ENCODE measurements at places on chromosomes 2 and 18.

DNA sequence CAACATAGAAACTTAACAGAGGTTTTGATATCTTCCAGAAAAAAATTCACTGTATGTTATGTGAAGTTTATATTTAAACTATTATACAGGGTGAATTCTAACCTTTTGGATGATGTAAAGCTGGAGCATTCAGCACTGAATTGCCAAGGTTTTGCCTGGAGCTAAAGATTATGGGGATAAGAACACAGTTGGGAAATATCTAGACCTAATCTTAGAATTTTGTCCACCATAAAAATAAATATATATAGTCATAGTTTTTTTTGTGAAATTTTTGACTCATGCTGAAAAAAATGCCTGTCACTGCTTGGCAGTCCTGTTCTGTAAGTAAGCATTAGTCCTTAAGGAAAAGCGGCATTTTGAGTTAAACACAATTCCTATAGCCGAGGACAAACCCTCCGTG lies 339.3 kb upstream of the TMEFF2 start:
- DNase-seq, result no peak

DNA sequence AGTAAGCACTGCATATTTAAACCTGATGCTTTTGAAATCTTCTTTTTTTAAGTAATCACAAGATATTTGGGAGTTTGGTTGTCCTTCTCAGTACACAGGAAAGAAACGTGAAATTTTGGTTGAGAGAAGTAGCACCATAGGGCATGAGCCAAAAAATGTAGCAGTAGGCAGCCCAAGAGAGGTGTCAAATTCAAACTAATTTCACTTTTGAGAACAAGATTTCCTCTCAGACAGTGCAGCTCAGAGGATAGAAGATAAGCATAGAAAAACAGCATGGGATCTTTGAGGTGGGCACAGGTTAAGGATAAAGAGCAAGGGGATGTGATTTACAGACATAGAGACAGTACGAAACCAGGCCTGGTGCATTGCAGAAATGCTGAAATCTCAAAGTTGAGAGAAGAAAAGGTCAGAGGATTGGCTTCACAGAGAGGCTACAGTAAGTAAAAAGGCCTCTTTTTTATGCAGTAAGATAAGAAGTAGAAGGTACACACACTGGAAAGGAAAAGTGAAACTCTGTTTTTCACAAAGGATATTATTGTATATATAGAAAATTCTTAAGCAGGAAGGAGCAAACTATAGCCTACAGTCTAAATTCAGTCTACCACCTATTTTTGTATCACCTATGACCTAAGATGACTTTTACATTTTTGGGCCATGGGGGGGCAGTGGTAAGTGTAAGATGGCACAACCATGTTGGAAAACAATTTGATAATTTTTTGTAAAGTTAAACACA lies 89.8 kb downstream of the PKP4 start:
- no peak for DNase-seq

- DNase-seq, result no peak
These were observed 11.5 kb upstream of the SERPINB13 start for GRCh38 chr18:63575681-63576080.

DNA sequence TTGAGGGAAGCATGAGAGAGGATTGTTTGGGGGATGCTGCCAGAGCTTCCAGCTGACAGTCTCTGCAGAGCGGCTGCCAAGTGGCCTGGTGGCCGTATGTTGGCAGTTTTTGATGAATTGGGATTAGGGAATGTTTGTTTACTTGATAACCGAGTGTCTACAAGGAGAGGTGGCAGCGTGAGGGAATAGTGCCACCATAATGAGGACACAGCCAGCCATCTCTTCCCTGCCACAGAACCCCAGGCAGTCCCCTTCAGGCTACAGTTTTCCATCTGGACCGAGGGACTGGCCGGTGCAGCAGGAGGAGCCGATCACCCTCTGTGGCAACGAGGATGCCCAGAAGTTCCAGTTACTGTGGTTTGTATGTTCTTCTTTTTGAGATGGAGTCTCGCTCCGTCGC lies 55.2 kb downstream of the TRAPPC12 start:
- no peak for DNase-seq

- no peak for DNase-seq
These were observed 474.8 kb downstream of the METTL4 start for GRCh38 chr18:2096551-2096950.

DNA sequence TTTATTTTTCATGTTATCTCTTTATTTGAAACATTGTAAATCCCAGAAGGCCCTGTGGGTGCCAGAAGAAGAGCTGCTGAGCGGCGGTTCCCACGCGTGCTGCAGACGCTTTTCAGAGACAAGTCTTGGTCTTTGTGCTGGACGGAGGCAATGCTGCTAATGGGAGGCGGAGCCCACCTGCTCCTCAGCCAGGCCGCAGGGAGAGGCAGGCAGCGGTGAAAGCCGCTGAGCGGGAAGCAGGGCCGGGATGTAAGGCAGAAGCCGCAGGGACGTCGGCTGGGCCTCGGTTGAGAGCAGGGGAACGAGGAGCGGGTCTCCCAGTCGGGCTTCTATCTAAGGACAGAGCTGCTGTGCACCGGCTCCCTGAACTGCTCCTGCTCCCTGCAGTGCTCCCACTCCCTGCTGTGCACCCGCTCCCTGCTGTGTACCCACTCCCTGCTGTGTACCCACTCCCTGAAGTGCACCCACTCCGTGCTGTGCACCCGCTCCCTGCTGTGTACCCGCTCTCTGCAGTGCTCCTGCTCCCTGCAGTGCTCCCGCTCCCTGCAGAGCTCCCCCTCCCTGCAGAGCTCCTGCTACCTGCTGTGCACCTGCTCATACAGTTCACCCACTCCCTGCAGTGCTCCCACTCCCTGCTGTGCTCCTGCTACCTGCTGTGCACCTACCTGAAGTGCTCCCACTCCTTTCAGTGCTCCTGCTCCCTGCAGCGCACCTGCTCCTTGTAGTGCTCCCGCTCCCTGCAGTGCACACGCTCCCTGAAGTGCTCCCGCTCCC lies 16.4 kb downstream of the TMEM18 start:
- no peak for DNase-seq

GRCh38 chr2:120999377-121000097 lies 263.9 kb downstream of the GLI2 start:
- no peak for DNase-seq

DNA sequence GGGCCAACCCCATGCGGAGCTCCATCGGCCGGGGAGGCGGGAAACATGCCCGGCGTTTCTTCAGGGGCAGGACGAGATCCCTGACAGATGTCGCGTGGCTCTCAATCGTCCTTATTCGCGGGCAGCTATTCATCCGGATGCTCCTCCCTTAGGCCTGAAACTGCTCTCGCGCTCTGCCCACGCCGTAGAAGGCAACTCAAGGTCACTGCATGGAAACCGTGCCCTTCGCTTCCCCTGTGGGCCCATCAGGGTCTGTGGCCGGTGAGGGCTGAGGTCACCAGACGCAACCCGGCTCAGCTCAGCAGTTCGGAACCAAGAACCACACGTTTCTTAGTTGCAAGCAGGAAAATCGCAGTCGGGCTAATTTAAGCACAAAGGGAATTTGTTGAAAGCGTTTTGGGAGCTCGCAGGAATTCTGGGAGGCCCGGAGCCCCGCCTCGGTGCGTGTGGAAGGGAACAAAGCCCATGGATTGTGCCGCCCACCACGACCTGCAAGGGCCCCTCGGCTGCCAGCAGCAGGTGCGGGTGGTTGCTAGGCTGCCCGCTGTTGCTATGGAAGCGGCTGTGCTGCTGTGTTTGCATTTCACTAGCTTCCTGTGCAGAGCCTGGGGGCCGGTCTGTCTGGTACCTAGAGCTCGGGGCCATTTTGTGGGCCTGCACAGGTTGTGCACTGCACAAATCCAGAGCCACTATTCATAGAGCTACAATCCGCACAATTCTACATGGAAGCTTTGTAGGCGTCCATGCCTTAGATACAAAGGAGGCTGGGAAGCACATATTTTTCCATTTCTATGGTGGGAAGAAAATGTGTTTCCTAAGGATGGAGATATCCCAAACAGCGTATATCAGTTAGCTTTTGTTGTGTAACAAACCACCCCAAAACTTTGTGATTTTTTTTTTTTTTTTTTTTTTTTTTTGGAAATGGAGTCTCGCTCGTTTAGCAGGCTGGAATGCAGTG lies 6.0 kb upstream of the ALLC start:
- DNase-seq, result peak; percentile 53

DNA sequence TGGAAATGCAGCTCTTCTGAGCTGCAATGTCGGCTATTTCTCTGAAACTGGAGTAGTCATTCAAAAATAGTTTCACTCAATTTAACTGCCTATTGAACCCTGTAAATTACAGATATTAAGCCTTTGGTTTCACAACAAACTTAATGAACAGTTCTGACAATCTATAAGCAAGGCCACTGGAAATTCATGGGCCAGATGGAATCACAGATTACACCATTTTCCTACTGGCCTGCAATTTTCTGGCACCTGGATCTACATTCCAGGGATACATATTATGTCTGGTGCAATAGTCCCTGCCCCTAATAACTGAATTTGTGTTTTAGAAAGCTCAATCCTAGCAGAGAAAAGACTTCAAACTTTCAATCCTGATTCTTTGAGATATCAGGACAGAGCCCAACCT lies 551.7 kb downstream of the RNF144A start:
- no peak for DNase-seq

All from pancreas (tissue), 10 donors.